ENCODE measurements at places on chromosomes 7 and 10.

- no peak for DNase-seq
Observed at GRCh38 chr10:1601406-1601805, 135.9 kb downstream of the ADARB2 start.

DNA sequence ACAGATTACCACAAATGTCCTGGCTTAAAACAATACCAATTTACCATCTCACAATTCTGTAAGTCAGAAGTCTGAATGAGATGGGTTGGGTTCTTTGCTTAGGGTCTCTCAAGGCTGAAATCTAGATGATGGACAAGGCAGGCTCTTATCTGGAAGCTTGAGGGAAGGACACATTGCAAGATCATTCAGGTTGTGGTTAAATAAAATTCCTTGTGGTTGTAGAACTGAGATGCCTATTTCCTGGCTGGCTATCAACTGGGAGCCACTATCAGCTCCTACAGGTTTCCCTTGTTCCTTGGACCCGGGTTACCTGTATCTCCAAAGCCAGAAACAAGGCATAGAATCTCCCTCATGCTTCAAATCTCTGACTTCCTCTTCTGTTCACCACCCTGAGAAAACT is 148.4 kb downstream of the MDFIC start:
- no peak for DNase-seq

DNA sequence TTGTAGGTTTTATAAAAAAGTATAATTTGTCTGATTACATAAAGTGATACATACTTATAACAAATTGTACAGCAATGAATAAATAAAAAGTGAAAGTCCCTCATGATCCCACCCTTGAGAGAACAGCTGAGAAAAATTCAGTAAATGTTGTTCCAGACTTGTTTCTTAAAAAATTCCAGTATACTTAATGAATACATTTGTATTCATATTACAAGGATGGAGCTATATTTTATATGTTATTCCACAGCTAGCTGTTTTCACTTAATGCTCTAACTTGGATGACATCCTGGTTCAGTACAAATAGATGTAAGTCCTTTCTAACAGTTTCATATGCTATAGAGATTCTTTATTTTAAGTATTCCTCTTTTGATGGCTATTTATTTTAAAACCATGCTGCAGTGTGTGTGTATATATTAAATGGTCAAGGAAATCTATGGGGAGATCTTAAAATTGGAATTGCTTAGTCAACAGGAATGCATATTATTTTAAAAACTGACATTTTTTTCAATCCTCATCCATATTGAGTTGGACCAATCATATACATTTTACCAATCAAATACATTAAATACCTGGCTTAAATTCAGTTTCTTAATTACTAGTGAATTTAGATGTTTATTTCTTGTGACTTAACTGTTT is 8.9 kb downstream of the STAMBPL1 start:
- DNase-seq, result no peak

GRCh38 chr10:92527716-92528115 is 46.2 kb downstream of the IDE start:
- DNase-seq, result no peak

DNA sequence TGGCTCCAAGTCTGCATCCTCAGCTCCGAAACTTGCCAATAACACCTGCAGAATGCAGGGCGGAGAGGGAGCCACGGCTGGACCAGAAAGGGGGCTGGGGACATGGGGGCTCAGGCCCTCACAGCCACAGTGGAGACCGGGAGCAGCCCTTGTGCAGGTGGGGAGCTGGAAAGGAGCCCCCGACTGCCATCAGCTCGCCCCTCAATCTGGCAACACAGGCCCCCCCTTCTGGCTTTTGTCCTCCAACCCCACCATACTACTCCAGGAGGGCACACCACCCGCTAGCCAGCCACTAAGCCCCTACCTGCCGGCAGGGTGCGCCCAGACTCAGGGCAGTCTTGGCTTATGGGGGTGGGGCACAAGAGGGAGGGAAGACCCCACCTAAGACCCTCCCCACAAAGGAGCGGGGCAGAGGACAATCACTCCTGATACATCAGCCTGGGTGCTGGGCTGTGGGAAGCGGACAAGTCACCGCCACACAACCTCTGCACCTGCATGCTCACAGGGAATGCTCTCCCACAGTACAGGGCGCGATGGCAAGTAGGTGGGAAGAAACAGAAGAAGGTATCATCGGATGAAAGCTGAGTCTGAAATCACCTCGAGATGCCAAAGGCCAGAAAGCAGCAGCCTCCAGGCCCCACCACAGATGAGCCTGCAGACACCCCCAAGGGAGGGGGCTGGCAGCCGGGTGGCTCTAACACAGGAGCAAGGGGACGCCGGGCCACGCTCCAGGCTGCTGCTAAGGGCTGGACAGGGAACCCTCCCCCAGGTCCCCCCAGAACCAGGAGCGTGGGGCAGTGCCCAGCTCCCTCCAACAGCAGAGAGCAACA is 265.3 kb downstream of the ELFN1 start:
- no peak for DNase-seq

- peak; percentile 67 for DNase-seq
Observed at GRCh38 chr7:142459551-142459963, 201.7 kb upstream of the PRSS58 start.

GRCh38 chr10:101536800-101537199 is 51.3 kb downstream of the POLL start:
- no peak for DNase-seq

GRCh38 chr7:28656529-28656928 is 244.2 kb downstream of the CREB5 start:
- DNase-seq, result no peak

- no peak for DNase-seq
Observed at GRCh38 chr10:5788969-5789368, 24.3 kb downstream of the GDI2 start.

DNA sequence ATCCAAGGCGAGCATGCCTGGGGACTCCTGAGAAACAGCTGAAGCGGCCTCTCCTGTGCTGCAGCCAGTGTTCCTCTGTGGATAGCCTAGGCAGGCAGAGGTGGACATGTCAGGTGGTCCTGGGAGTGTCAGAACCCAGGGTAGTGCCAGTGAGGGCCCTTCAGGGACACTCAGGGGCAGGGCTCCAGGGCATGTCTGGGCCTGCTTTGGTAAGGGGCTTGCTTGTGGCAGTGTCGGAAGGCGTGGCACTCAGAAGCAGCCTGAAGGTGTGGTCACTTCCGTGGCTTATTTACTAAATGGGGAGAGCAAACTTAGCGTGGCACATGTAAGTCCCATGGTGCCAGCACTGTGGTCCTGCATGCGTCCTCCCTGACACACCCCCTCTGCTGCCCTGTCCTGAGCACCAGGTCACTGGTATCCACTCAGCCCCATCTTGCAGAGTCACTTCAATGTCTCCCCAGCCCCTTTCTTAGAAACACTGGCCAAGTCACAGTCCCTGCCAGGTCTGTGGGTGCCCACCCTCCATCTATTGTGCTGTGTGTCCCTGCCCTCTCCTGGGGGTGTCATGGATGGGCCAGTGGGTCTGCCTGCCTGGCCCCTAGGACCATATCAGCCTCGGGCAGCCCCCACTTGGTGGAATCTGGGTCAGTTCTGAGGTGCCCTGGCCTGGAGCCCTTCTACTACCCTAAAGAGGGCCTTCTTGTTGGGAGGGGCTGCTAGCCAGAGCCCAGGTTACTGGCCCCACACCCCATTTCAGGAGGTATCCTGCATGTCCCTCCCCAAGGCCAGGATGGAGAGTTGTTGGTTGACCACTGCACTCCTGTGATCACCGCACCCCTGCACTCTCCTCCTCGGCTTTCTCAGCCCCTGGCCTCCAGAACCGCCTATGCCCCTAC is 6.4 kb downstream of the ZMIZ2 start:
- no peak for DNase-seq

All from AG08396 (cell line).